ENCODE measurements at places on chromosomes 13 and 19.

GRCh38 chr13:68057836-68058235 lies 827.7 kb upstream of the PCDH9 start:
- DNase-seq: no peak

DNA sequence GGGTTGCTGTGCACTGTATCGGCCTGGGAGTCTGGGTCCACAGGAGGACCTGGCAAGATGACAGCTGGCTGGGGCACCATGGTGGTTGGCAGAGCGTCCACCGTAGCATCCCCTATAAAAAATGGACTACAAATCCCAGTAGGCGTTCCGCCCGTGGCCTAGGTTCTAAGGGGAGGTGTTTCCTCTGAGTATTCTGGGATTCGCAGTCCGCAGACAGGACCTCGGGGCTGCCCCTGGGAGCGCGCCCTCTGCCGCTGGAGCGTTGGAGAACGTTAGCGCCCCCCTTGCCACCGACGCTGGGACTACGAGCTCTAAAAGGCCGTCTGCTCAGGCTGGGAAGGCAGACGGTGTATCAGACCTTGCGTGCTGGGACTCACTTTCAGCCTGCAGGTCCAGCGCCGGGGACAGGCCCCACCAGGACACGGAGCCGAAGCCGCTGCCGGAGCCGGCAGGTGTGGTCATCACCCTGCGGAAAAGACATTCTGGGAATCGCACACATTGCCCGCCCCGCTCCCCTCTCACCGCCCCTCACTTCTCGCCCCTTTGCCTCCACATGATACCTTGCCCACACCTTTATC lies 372 bp downstream of the DNAAF3 start:
- DNase-seq: no peak

GRCh38 chr19:40811478-40812341 lies 12.7 kb downstream of the EGLN2 start:
- no peak for DNase-seq

DNA sequence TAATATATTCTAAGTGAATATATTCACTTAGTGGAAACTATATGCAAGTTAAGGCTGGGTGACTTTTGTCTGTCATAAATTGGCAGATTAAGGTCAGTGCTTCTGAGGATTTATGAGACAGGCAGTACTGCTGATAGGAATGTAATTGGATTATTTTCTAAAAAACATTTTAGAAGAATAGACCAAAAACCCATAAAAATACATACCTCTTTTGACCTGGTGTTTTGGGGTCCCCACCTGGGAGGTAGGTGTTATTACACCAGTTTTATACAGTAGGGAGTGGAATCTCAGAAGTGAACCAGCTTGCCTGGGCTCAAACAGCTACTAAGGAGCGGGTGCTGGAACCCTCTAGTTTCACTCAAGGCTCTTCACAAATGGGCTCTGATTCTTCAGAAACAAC lies 25.3 kb downstream of the COG3 start:
- no peak for DNase-seq

DNA sequence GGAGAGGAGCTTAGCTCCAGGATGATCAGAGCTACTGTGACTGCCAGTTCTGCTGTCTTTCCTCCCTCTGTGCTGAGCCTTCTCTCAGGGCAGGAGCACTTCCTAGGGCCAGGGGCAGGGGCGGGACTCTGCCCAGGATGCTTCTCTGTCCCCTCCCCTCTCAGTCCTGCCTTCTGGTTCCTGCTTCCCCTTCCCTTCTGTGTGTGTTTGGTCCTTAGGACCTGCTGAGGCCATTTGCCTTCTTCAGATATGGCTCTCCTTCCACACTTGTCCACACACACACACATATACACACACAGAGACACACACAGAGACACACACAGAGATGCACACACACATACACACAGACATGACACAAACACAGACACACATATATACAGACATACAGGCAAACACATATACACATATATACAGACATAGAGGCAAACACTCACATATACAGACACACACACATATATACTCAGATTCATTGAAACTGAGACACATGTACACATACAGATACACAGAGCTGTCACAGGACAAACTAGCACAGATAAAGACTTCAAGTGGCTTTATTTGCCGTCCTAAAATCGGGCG lies 22.0 kb upstream of the CD177 start:
- no peak for DNase-seq

DNA sequence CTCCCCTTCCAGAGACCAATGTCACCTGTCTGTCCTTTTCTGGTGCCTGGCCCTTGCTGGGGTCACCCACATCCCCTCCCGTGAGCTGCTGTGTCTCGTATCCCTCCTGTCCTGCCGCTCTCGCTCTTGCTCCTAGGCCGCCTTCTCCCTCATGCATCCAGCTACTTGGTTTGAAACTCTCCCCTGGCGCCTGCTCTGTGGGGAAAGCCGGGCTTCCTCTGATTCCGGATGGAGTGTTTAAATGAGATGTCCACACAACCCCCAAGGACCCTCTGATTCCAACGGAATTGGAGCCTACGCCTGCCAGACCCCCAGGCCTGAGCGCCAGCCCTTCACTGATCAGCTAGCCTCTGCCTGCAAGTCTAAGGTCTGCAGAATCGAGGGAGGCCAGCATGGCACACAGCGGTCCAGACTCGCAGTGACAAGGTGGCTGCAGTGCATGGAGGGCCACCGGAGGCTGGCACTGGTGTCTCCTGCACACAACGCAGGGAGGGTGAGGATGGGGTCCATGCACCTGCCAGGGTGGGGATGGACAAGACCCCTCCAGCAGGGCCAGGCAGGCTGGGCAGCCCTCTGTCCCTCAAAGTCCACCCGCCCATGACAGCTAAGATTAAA lies 47.2 kb downstream of the RFX2 start:
- no peak for DNase-seq

- no peak for DNase-seq
These were observed 598.6 kb upstream of the PCDH20 start for GRCh38 chr13:62014299-62014698.

- no peak for DNase-seq
These were observed at the start of gene TMEM272 for GRCh38 chr13:51844862-51845573. TSS of gene TMEM272 (minus strand) at chr13:51845177. CDS start at chr13:51838530, 6,647 bp downstream.

DNA sequence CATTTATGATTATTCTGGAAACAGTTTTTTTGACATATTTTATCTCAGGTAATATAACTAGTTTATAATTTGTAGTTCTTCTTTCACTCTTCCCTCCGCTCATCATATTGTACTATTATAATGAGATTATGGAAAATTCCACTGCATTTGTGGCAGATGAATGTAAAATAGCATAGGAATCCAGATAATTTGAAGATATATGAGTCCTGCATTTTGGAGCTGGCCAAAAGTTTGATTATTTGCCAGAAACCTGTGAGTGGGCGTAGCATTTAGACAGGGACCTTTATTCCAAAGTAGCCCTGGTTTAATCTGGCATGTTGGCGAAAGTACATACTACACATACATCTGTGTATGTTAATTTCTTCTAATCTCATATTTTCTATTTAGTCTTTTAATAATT lies 65.2 kb downstream of the FNDC3A start:
- no peak for DNase-seq

DNA sequence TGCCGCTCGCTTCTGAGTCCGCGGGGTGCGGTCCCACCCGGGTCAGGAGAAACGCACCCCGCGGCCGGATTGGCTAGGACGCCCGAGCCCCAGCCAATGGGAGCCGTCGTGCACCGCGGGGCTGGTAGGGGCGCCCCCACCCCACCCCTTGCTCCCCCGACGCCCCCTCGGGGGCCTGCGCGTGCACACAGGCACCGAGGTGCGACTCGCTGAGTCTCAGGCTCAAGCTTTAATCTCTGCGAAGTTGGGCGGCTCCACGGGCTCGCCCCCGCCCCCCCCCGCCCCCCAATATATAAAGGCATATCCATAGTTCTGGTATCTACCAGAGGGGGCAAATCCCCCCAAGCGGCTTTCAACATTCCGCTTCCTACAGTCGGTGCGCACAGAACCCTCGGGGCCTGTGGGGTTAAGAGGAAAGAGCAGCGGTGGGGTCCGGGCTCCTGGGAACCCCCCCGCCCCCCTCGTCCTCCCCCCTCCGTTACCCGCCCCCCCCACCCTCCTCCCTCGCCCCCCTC lies at the start of gene COX6B2:
Gene COX6B2 (minus strand): TSS at position 22 of the 515 bp plus-strand sequence. CDS start 198 bp downstream, outside the sequence.
- DNase-seq: no peak

DNA sequence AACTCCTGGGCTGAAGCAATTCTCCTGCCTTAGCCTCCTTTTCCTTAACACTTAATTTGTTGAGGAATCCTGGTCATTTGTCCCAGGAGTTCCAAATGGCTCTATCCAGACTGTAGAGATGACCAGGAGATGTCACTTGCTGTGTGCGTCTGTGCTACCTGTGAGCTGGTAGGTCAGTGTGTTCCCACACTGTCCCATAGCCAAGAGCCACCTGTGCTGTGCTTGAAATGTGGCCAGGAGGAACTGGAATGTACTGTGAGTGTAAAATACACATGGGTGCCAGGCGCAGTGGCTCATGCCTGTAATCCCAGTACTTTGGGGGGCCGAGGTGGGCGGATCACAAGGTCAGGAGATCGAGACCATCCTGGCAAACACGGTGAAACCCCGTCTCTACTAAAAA lies 29.4 kb upstream of the KDM4B start:
- DNase-seq: no peak

- DNase-seq: no peak
These were observed 14.9 kb downstream of the UBL3 start for GRCh38 chr13:29835280-29836061.

DNA sequence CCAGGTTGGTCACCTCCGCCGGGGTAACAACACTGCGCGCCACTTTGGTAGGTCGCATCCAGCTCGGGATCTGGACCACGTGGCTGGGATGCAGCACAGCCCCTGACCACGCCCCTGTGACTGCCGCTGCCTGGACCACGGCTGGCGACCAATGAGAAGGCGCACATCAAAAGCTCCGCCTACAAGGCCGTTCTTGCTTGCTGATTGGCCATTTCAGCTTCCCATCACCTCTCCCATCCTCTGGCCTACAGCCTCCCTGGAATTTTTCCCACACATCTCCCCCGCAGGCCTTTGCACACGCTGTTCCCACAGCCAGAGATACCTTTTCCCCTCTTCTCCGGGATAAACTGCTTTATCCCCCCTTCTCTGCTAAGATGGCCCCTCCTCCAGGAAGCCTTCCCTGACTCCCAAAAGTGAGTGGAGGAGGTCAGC lies 12.5 kb upstream of the MAP1S start:
- peak; percentile 40 for DNase-seq

DNA sequence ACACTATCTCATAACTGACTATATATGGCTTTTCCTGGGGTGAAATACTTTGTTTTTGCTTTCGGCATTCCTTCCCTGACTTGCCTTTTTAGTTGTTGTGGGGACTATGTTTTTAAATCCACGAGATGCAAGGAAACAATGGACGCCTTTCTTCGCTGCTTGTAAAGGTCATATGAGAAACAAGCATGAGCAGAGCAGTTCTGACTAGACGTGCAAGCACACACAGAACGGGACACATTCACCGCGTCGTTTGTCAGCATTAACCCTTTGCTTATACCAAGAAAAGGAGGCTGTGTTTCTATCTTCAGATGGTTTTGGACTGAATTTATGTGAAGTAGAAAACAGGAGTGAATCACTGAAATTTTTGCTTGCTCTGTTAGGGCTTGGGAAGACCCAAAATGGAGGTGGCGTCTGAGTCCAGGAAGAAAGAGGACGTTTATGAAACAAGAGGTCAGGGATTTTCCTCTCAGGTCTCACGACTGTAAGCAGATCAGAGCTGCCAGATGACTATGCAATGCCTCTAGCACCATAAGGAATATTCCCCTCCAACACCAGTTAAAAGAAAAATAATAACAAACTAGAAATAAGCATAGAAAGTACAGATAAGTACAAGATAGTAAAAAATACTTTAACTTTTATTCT lies 358.9 kb downstream of the DLEU7 start:
- DNase-seq: no peak

- DNase-seq: no peak
These were observed 74.2 kb downstream of the TRPM4 start for GRCh38 chr19:49231804-49232203.

- DNase-seq: no peak
These were observed 2.4 kb downstream of the DZIP1 start for GRCh38 chr13:95642028-95642621.

DNA sequence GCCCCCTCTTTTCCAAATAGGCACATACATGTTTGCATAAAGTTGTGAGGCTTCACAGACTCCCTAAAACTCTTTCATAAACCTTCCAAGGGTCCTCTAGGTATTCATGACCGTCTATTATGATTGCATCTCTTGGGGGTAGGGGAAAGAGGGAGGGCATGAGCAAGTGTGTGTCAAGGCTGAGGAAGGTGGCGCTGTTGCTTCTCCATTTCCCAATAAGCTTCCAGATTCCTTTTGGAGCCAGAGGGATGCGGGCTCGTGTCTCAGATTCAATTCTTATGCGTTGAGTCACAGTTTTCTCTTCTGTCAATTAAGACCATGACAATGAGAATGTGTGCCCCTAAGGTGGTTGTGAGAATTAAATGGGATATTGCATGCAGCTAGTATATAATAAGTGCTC lies 51.0 kb upstream of the CYP2A7 start:
- DNase-seq: no peak

DNA sequence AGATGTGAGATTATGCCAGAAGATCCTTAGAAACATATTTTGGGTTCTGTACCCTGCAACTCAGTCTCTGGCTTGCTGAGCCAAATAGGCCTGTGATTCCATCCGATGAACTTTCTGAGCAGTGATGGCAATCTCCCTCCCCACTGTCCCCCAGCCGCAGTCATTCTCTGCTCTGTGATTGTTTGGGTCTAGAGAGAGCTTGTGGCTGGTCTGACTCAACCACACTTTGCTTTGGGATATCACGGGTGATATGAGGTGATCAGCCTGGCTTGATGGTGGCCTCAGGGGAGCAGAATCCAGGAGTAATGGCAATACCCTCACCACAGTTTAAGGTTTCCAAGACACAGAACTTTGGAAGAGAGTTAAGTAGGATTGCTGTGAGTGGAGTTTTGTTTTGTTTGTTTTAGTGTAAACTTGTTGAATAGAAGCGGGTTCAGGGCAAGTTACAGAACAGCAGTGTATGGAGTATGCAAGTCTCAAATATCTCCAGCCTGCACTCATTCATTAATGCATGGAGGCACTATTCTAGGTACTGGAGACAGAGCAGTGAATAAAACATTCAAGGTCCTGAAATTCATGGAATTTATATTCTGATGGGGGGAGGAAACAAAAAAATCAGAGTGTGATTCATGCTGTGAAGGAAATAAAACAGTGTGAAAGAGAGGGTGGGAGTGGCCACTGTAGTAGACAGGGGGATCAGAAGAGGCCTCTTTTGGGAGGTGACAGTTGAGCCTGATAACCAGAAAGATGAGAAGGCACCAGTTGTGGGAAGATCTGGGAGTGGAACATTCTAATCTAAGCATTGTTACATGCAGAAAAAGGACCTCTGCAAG lies 5.3 kb downstream of the SAMD4B start:
- DNase-seq: no peak

GRCh38 chr19:20661150-20661819 lies at the start of gene ZNF626:
TSS of gene ZNF626 (minus strand) at chr19:20661571. CDS start at chr19:20661446, 125 bp downstream.
- DNase-seq: peak; percentile 61

DNA sequence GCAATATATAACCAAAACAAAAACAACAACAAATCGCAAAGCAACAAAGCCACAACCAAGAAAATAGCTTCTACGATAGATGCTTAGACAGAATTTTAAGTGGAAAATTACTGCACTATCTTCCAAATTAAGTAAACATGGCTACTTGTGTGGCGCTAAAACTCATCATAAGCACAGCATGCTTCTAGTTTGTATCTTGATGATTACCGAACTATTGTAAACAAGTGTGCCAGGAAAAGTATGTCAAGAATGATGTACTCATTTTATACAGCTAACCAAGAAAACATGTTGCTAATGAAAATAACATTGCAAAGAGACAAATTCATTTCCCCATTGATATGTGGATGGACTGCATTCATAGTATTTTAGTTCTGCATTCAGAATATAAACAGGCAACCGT lies 271.9 kb upstream of the GPC6 start:
- no peak for DNase-seq

- no peak for DNase-seq
These were observed 1.6 kb downstream of the DACT3 start for GRCh38 chr19:46659151-46660007.

GRCh38 chr19:28487999-28488398 lies 725.0 kb downstream of the UQCRFS1 start:
- no peak for DNase-seq

Data from cerebellar nuclear complex (tissue), 1 donor.